Kidney epithelial cell (primary cell): ENCODE measurements at places on chromosomes 3 and 15. TPM values are rescaled to one million over a fixed set of nuclear protein-coding genes. Genes with fewer than 3 reads are reported as not detected.
A peak's percentile ranks its signal among the peaks of the same experiment; 100 is the strongest.

The IGSF11 gene
- total RNA-seq = not detected in 2 replicates

GRCh38 chr15:94412979-94413746 lies 181.8 kb downstream of the MCTP2 start:
- DNase-seq = no peak

The OSTN gene
- total RNA-seq = 0.04 TPM in 1 of 2 replicates, not detected in the other

DNA sequence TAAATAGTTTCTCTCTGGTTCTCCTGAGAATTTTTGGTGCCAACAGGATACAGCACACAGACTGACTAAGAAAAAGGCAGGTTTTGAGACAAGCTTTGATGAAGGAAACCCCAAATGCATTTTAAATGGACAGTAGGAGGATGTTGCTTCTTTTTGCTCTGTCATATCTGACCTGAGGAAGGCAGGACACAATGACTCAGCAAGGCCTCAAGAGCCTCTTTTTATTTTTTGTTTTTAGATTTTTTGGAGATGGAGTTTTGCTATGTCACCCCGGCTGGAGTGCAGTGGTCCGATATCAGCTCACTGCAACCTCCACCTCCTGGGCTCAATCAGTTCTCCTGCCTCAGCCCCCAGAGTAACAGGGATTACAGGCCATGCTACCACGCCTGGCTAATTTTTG lies 16.9 kb upstream of the KNG1 start:
- DNase-seq = no peak

- no peak for DNase-seq
These were observed 340.1 kb upstream of the MANF start for GRCh38 chr3:51044982-51045381.

- DNase-seq = no peak
These were observed 255.1 kb upstream of the CMC1 start for GRCh38 chr3:27986234-27986879.

DNA sequence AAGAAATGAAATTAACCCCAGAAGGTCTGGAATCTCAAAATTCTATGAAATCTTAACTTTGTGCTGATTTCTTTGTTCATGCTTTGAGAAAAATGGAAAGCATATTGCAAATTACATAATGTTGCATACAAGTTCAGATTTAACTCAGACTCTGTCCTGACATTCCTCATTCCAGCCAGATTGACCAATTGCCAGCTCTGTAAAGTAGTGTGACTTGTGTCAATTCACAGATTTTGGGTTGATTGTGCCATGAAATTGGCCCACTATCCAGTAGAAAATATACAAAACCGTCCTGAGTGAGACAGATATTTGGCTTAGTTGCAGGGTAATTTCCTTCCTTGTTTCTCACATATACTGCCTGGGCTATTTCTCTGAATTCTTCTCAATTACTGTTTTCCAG lies 1312.6 kb downstream of the ROBO1 start:
- no peak for DNase-seq

DNA sequence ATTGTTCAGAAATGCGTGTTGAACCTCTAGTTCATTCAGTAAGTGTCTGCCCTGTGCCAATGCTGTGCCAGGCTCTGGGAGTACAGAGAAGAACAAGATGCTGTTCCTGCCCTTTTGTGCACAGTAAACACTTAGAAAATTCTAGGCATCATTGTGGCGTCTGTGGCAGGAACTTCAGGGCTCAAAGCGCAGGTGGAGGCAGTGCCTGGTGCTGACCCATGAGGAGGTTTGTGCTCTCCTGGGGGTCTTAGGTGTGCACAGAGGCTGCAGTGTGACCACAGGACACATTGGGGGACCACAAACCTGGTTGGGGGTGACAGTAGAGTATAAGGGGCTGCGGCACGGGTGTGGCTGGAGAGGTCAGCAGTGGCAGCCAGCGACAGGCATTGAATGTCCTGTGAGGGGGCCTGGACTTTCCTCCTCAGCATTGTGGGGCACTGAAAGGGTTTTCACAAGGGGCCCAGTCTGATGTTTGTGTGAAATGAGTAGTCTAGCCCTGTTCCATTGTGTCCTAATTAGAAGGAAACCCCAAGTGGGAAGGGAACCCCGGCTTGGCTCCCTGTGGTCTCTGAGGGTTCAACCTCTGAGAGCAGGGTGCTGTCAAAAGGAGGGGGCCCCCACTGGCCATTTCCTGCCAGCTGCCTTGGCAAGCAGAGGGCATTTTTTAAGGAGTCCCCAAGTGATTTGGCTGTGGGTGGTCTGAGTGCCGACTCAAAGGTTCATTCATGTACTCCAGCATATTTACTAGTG lies 20.9 kb downstream of the MRAS start:
- DNase-seq = no peak

DNA sequence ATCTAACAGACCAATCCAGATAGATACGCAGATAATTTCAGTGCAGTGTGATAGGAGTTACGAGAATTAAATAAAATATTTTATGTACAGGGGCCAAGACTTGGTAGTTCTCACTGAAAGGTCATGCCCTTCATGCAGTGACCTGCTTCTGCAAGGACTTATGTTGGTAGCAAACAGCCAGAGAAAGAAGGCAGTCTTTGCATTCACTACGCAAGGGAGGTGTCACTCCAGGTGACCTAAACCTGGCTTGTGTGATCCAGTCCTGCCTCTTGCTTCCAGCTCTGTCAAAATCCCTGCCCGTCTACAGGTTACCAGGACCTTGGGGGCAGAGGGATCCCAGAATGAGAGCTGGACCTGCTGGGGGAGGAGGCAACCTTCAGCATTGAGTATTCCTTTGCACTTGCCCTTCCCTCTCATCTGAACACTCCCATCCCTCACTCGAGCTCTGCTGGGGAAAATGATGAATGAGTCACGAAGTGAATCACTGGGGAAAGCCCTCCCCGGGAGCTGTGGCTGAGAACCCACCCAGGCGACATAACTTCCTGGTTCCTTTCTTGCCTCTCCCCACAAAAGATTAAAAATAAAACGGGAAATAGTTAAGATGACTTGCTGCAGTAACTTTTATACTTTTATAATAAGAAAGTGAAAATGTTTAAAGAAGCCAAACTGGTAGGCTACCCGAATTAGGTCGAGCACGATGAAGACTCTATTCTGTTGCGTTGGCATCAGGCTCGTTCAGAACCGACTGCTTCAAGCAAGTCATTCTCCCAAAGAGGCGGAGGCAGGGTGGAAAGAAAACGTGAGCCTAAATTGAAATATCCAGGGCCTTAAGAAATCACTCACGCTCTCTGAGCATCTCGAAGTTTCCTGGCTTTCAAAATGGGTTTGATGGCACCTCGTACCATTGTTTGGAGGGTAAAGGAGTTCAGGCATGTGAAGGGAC lies 216.1 kb downstream of the SLCO3A1 start:
- DNase-seq = peak; percentile 74

DNA sequence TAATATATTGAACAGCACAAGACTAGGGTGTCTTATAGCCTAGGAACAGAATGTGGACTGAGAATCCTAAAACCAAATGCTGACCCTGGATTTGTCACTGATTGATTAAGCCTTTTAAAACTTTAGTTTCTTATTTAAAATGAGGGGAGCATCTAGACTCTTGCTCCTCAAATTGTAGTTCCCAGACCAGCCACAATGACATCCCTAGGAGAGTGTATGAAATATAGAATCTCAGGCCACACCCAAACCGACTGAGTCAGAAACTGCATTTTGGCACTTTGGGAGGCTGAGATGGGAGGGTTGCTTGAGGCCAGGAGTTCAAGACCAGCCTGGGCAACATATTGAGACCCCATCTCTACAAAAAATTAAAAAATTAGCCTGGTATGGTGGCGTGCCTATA lies 287.8 kb upstream of the UMPS start:
- DNase-seq = no peak

DNA sequence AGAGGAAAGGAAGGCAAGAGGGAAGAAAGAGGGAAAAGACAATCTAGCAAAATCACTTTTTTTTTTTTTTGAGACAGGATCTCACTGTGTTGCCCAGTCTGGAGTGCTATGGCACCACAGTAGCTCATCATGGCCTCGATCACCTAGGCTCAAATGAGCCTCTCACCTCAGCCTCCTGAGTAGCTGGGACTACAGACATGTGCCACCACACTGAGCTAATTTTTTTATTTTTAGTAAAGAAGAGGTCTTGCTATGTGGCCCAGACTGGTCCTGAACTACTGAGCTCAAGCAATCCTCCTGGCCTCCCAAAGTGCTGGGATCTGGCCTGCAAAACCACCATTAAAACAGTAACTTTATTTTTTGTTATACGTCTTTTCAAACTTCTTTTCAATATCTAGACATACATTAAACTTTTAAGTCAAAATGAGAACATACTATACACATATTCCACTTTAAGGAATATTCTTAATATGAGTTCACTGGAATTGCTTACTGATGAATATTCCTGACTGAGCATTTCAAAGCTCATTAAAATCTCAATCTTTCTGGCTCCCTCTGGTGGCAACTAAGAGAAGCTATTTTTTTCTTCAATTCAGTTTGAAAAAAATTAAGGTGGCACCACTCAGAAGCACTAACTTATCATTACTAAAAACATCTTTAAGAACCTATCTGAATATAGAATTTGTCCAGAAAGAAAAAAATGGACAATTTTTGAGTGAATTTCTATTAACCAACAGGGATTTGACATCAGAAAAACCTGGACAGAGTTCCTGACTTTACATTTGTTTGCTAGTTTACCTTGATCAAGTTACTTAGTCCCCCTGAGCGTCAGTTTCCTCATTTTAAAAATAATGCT lies 40.9 kb downstream of the UACA start:
- DNase-seq = no peak

The CATSPER2 gene
- total RNA-seq = 1.8 and 5.0 TPM in 2 replicates

The RNF13 gene
- 34.6 and 43.4 TPM in 2 replicates for total RNA-seq

DNA sequence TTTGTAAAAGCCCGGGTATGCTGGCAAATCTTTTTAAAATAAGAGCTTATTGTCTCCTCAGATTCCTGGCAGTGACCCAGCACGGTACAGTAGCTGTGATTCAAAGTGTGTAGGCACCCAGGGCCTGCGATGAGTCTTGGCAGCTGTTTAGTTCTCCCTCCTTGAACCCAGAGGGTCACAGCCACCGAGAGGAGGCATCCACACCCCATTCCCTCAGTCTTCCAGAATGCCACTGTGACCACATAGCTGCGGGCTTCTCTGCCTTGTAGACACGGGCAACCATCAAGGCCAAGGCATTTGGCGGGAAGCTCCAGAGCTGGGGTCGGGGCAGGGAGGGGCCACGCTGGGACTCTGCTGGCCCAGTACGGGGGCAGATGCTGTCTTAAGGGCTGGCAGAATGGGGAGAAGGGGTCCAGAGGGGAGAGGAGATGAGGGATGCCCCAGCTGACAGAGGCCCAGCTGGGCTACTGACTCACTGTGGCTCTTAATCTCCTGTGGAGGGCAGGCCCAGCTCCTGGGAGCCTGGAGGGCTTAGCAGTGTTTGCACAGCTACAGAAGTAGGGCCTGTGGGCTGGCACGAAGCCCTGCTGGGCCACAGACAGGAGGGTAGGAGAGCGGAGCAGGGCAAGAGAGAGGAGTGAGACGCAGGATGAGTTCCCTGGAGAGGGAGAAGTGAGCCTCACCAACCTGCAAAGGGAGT lies 68.8 kb upstream of the DLG1 start:
- no peak for DNase-seq

DNA sequence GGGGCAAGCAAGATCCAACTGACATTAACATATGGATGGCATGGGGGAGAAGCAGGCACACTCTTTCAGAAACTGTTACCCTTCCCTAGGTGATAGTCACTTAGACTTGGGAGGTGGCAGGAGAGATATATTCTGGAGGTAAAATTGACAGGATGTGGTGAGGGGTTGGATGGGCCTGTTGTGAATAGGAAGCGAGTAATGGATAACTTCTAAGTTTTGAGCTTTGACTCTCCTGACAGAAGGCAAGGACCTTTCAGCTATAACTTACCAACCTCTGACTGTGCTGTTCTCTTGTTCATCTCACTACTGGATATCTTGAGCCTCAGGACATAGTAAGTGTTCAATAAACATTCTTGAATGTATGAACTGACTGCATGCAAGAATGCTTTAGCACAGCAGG lies 1.9 kb upstream of the PDIA5 start:
- no peak for DNase-seq

The GNB4 gene
- 21.1 and 26.2 TPM in 2 replicates for total RNA-seq

DNA sequence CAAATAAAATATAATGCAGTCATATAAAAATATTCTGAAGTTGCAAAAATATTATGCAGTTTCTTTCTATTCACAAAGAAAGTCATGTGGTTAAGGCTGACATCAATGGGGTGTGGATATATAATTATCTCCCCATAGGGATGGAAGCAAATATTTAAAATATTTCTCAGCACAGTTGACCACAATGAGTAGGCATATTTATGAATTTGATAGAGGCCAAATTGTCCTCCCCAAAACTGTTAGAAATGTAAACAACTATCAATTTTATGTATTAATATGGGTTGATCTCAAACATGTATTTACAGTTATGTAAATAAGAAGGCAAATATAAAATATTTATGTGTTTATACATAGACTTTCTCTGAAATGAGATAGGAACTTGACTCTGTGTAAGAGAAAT lies 246.0 kb upstream of the CBLB start:
- DNase-seq = no peak

DNA sequence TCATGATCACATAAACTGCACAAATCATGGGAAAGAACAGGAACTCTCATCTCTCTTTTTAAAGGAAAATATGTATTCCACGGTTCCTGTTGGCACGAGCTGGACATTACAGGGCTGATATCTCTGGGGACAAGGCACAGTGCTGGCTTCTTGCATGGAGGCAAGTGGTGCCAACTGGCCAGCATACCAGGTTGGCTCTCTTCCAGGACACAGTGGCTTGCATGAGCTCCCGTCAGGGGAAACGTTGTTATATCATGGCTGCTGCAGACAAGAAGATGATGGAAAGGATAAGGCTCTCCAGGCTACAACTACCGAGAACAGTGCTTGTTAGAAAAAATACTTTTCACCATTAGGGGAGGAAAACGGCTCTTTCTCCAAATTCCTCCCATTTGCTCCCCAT lies 283.9 kb downstream of the RORA start:
- no peak for DNase-seq

DNA sequence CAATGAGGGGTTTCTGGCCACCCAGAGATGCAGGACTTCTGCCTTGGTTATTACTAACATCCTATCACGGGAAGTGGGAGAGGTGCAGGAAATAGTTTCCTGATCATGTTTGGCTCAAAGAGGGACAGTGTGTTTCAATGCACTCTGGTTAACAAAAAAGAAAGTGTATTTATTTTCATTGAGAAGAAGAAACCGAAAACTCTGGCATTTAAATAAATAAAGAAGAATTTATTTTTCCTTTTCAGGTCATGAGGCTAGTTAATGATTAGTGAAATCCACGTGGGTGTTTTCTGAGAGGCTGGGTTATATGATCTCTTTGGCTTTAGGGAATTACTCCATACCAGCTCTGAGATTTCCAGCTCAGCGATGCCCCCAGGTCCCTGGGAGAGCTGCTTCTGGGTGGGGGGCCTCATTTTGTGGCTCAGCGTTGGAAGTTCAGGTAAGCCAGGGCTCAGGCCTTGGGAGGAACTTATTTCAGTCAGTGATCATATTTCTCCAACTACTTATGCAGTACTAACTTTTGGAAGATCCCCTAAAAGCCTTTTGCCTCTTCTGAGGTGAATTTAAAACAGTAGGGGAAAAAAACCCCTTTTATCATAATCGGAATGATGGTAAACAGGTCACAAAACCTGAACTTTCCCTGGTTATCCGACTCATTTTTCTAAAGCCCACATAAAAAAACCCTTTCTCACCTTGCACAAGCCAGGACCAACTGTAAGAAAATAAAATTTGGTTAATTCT lies at the start of gene PLA1A:
Gene PLA1A, plus strand, starts transcription at position 338 of the 741 bp plus-strand sequence. Its CDS starts 29 bp downstream, at position 367.
- no peak for DNase-seq
